ENCODE measurements at places on chromosomes 3 and 15.

DNA sequence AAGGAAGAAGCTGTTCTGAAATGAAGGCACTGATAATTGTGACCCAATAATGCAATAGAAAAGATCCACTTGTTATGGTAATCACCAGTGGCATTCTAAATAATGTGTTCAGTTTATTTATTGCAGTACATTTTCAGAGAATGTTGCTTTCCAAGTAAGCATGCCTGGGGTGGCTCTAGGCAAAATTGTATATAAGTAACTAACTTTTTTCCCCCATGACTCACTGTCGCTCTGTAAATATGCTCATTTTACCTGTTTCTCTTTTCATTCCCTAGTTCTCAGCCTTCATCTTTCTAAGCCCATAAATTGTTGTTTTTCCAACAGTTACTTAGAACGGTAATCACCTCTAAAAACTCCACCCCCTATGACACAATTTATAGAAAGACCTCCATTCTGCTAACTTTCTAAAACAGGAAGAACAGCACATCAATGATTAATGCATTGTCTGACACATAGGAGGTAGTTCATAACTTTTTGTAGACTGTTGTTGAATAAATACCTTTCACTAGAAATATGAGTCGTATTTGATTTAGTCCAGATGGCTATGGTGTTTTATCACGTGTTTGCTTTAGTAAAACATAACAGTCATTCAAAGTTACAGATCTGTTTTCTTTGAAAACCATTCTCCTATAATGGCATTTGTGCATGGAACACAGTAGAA is 143.1 kb downstream of the LSAMP start:
- no peak for ATAC-seq

GRCh38 chr15:91258415-91258759 is 158.3 kb downstream of the SV2B start:
- no peak for ATAC-seq

- ATAC-seq = no peak
Observed at GRCh38 chr3:15360788-15361493, 28.6 kb upstream of the SH3BP5 start.

- no peak for ATAC-seq
Observed at GRCh38 chr15:58566029-58566428, 134.2 kb downstream of the LIPC start.

DNA sequence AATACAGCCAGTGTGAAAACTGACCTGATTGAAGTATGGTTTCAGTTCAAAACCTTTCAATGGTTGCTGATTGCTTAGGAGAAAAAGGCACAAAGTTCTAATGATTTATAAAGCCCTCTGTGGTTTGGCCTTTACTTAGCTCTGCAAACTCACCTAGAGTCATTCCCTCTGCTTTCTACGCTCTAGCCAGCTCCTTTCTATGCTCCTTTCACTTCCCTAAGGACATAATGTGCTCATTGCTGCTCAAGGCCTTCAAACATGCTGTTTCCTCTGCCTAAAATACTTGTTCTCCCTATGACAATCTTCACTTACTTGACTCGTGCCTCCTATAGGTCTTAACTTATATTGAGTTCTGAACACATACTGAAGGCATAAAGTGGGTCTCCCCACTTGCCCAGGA is 19.0 kb downstream of the RPL39L start:
- ATAC-seq = no peak

- ATAC-seq = peak; percentile 86
Observed at GRCh38 chr3:42080453-42080872, 10.7 kb upstream of the TRAK1 start.

DNA sequence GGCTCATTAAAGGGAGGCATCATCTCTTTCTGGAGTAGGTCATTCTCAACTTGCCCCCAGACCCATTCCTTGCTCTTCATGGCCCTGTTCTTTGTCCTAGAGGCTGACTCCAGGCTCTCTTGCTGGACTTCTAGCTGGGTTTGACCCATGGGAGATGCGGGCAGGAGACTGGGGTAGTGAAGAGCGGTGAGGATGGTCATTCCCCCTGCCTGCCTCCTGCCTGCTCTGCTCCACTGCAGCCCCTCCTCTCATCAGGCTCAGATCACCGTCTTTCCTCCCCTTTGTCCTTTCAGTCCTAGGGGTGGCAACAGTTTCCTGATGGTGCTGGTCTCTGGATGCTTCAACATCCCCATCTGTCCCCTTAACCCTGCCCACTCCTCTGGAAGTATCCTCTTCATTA is 170.9 kb downstream of the ABHD5 start:
- ATAC-seq = no peak

DNA sequence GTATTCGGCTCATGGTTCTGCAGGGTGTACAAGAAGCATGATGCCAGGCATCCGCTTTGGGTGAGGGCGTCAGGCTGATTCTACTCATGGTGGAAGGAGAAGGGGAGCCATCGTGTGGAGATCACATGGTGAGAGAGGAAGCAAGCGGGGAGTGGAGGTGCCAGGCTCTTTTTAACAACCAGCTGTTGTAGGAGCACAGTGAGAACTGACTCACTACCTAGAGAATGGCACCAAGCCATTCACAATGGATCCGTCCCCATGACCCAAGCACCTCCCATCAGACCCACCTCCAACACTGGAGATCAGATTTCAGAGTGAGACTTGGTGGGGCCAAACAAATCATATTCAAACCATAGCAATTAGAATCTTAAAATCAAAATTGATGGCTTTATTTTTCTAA is 259.8 kb upstream of the CTDSPL start:
- peak; percentile 35 for ATAC-seq

GRCh38 chr3:127853681-127854080 is 31.4 kb upstream of the MGLL start:
- no peak for ATAC-seq

GRCh38 chr15:82103468-82103867 is 57.6 kb upstream of the MEX3B start:
- ATAC-seq = no peak

DNA sequence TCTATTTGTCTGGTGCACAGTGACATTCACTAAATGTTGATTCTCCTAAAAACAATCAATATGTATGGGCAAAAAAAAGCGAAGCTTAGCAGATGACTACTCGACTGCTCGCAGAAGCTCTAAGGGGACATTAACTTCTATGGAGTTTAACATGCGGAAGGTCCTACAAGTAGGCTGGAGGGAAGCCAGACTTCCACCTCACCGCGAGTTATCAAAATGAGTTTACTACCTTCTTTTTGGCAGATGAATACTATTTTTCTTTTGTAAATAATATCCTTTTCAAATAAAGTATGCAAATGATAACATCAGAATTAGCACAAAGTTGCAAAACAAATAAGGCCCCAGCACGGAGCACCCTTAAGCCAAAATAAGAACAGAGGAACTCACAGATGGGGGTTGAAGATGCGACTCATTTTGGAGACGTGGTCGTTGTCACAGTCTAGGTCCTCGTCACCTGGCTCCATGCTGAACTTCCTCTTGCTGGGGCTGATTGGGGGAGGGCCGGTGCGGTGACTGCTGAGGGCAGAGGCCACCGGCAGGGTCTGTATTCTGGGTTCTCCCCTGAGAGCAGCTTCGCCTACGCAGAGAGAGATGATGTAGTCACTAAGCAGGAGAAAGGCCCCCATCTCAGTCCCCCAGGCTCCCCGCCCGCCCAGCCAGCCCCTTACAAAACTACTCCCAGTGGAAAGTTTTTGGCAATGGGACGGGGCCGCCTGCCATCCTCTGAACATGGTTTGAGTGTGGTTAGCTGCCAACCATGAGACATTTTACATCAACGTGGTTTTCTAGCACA is 42.1 kb downstream of the VGLL4 start:
- no peak for ATAC-seq

DNA sequence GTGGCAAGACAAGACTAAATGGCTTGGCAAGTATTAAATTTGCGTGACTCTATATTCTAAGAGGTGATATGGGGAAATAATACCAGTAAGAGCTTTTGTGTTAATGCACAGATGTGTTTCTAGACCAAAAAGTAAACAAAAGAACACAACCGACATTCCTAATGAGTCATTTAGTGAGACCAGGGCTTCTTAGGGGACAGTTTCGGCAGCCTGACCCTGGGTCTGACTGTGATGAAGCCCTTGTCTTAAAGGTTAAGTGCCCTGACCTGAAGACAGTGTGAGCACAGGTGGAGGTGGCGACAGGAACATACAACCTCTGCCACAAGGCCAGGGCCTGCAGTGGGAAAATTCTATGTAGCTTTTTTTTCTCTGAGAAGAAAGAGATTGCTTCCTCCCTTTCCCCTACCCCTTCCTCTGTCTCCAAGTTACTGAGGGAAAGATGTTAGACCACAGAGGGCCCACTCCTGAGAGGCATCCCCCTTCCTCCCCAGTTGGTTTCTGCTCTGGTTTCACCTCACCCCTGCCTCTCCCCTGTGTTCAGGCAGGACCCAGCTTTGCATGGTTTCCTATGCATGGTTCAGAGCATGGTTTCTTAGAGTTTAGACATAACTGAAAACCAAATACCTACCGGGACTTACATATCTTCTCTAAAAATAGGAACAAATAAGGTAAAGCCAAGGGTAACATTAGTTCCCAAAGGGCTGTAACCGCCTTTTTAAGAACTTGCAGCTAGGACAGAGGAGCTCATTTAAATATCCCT is 24.8 kb upstream of the CMTM7 start:
- no peak for ATAC-seq

GRCh38 chr3:128463771-128464170 is 2.9 kb downstream of the DNAJB8 start:
- ATAC-seq = no peak

DNA sequence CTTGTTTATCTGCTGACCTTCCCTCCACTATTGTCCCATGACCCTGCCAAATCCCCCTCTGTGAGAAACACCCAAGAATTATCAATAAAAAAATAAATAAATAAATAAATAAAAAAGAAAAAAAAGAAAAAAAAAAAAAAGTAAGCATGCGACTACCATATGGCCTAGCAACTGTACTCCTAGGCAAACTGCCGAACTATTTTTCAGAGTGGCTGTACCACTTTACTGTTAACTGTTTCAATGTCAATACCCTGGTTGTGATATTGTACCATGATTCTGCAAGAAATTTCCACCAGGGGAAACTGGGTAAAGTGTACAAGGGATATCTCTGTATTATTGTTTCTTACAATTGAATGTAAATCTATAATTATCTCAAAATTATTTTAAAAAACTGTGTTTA is 41.3 kb upstream of the MAP4 start:
- ATAC-seq = no peak

DNA sequence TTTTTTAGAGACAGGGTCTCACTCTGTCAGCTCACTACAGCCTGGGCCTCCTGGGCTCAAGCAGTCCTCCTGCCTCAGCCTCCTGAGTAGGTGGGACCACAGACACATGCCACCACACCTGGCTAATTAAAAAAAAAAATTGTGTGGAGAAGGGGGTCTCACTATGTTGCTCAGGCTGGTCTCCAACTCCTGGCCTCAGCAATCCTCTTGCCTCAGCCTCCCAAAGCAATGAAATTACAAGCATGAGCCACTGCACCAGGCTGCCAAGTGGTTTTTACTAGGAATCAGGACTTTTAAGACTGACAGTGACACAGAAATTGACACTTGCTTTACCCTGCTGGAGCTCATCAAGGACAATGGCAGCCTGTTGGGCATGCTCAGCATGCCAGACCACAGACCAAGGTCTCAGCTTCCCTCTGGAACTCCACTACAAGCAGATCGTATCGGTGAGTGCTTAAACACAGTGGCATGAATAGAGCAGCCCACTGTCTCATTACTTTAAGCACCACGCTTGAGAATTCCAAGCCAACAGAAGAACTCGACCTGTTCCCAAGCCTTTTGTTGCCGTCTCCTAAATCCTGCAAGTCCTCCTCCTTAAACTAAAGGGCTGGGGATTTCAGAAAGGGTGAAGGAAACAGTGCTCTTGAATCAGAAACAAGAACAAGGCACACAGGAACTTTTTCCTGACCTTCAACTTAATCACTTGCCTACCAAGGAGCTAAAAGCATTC is 41.4 kb downstream of the EOMES start:
- no peak for ATAC-seq

DNA sequence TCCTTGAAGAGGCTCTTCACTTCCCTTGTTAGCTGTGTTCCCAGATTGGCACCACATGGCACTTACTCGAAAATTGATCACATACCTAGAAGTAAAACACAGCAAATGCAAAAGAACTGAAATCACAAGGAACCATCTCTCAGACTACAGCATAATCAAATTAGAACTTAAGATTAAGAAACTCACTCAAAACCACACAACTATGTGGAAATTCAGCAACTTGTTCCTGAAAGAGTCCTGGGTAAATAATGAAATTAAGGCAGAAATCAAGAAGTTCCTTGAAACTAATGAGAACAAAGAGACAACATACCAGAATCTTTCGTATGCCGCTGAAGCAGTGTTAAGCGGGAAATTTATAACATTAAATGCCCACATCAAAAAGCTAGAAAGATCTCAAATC is 566.3 kb upstream of the TGFBR2 start:
- no peak for ATAC-seq

DNA sequence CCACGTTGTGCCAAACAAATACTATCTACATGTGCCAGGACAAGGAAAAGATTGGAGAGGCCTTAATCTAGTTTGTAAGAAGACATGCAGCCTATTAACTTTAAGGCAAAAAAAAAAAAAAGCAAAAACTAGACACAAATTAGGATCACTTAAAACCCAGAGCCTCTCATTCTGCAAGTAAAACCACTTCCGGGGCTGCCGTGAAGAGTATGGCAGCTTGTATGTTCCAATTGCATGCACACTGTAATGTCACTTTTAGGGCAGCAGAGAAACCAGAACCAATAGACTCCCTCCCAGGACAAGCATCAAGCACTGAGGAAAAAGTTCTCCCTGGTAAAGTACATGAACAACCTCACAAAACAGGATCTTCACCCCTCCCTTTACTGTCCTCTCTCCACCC is 70.6 kb downstream of the RSL24D1 start:
- ATAC-seq = no peak

DNA sequence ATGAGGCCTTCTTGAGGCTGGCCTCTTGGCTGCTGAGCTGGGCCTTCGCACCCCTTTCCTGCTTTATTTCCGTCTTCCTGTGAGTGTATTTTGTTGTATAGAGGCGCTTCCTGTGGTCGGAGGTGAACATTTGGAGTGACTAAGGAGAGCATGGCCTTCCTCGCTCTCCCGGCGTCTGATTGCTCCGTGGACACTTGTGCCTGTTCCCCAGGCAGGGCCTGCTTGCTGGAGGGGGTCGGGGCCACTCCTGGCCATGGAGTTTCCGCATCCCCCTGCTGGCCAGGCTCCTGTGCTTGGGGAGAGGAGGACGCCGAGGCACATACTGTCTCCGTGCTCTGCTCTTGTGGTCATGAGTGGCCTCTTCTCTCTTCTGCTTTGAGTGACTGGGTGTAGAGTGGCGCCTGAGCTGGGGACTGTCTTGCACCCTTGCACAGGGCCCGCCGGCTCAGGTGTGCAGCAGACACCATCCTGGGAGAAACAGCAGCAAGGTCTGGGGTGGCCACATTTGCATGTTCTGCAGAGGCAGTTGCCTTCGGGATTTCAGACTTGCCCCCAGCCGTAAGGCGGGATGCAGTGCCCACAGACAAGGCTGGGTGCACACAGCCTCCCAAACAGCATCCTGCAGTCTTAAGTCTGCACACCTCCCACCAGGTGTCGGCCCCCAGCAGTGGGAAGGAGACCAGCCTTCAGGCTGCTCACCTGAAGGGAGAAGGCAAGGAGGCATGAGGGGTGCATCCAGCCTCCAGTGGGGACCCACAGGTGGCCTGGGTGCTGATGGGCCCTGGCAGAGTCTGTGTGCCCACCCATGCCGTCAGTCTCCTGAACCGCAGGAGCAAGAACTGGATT is 16.4 kb downstream of the KLF13 start:
- ATAC-seq = no peak
